Esophagus squamous epithelium (tissue), 5 donors: ENCODE measurements at places on chromosomes 3 and 15.

DNA sequence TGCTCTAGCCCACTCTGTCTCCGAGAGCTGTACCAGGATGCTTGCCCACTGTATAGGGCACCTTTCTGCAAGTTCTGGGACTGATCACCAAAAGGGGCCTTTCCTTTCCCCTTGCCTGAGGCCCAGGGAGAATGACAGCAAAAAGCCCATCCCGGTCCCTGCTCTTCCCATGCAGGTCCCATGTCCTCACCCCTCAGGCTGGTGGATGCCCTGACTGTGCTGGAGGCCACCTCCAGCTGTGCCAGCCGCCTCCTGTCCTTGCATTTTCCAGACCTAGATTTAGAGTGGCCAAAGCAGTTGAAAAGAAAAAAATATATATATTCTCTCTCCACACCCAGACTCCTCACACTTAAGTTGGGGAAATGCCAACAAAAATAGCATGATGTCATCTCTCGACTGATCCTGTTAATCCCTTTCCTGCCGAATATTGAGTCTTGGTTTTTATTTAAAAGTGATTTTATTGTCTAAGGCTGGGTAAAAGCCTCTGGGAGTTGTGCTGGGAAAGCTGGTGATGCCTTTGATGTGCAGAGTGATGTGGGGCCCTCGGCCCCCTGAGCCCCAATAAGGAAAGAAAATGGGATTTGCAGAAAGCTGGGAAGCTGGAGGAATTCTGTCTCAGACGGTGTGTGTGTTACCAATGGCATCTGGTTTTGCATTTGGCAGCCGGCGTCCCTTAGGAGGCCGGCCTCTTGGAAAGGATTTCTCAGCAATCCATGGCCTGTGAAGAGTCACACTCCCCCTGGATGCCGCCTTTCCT, 29.3 kb upstream of the TPM1 start:
- H3K36me3 ChIP-seq, result no peaks in the 10 kb centered on the region
- H3K27me3 ChIP-seq, result no peaks in the 10 kb centered on the region
- no peak overlapping the region for H3K4me3 ChIP-seq

- peak overlapping the region; percentile 92 for H3K27ac ChIP-seq
- peaks cover 18% of the 10 kb centered on the region for H3K4me1 ChIP-seq
- no peaks in the 10 kb centered on the region for H3K27me3 ChIP-seq
- no peaks in the 10 kb centered on the region for H3K36me3 ChIP-seq
Observed at GRCh38 chr15:56887782-56888438, 30.5 kb upstream of the TCF12 start.

DNA sequence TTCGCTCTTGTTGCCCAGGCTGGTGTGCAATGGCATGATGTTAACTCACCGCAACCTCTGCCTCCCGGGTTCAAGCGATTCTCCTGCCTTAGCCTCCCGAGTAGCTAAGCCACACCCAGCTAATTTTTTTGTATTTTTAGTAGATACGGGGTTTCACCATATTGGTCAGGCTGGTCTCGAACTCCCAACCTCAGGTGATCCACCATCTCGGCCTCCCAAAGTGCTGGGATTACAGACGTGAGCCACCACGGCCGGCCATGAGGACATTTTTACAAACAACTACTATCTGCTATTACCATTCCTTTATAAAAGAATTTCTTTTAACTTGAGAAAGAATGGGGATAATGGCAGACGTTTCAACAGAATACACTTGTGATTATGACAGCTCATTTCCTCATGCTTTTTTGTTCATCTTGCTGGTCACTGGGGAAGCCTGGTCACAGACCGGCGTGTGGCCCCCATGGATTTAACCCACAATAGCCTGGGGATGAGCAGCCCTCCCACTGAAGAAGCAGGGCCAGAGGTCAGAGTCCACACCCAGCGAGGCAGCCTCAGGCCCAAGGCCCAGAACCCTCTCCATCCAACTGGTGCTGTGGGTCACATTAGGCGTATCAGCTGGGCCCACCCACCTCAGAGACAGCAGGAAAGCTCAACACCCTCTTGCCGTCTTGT, 112.0 kb downstream of the LIPC start:
- H3K27ac ChIP-seq, result no peak overlapping the region
- no peaks in the 10 kb centered on the region for H3K27me3 ChIP-seq
- no peaks in the 10 kb centered on the region for H3K36me3 ChIP-seq
- no peak for DNase-seq

- no peaks in the 10 kb centered on the region for H3K36me3 ChIP-seq
- H3K27ac ChIP-seq, result no peak overlapping the region
- H3K4me3 ChIP-seq, result no peak overlapping the region
- H3K27me3 ChIP-seq, result no peaks in the 10 kb centered on the region
- DNase-seq, result no peak
Observed at GRCh38 chr3:36512555-36512954, 132.3 kb downstream of the STAC start.

- no peaks in the 10 kb centered on the region for H3K27me3 ChIP-seq
- peak within 1 kb of the TSS; percentile 67 for H3K4me3 ChIP-seq
- peak within 1 kb of the TSS; percentile 57 for H3K27ac ChIP-seq
- peaks cover 5% of the 10 kb centered on the region for H3K4me1 ChIP-seq
Observed at GRCh38 chr15:47717036-47717612, at the start of gene SEMA6D. Gene SEMA6D, plus strand, starts transcription at chr15:47717505. Its CDS starts 42,294 bp downstream, at chr15:47759799.

DNA sequence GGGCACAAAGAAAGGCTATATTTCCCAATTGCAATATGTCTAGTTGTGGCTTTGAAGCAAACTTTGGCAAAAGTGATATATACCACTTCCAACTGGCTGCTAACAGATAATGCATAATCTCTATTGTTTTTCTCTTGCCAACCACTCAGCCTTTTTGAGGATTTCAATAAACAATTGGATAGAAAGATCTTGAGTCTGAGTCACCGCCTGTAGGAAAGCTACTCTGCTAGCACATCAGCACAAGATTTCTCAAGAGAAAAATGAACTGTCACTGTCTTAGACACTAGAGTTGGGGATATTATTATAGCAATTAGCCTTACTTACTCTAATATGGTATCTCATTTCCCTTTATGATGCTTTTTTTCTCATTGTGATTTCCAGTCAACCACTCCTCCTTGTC, 119.7 kb downstream of the SST start:
- H3K27ac ChIP-seq, result no peak overlapping the region
- no peaks in the 10 kb centered on the region for H3K4me1 ChIP-seq
- no peak overlapping the region for H3K4me3 ChIP-seq
- no peak for DNase-seq

DNA sequence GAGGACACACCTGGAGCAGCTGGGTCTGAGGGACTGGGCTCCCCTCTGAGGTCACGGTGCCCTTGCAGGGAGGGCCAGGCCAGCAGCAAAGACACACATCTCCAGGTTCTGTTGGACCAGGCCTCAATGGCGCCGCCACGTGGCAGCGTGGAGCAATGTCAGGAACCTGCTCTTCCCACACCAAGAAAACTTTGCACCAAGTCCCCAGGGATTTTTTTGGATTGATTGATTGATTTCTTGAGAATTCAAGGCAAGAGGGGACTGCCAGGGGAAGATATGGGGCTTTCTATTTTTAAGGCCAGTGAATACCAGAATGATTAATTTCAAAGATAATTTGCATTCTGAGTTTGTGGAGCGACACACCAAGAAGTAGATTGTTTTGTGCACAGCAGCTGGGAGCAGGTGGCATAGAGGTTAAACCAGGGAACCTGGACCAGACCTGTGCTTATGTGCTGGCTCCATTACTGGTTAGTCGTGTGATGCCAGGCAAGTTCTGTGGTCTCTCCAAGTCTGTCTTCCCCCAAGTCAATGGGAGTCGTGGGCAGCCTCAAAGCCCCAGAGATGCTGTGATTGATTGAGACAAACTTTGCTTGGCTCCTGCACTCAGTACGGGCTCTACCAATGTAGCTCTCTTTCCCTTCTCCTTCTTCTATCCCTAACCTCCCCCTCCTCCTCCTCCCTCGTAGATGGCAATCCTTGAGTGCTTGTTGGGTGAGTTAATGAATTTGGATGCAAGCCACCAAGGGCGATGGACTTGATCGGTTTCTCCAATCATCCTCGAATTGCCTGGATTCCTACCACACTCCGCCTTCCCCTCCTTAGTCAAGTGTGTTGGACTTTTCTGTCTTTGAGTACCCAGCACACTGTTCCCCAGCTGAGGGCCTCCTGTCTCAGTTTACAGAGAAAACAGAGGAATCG, 96.2 kb upstream of the TRPM1 start:
- H3K36me3 ChIP-seq, result no peaks in the 10 kb centered on the region
- H3K4me3 ChIP-seq, result no peak overlapping the region
- peaks cover 11% of the 10 kb centered on the region for H3K4me1 ChIP-seq
- DNase-seq, result no peak

DNA sequence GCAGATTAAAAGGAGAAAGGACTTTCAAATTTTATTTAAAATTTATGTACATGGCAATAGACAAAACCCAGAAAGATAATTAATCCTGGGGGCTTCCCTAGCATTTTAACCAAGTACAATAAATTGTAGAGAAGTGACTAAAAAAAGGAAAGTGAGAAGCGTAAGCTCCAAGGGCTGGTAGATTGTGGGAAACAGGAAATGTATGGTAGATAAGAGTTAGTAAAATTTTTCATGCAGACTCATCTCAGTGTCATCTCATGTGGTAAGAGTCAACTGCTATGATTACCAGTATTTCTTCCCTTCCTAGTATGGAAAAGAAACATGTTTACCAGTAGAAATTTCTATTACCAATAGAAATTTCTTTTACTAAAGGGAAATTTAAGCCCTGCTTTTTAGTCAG, 464.3 kb upstream of the AGTR1 start:
- DNase-seq, result no peak
- H3K4me3 ChIP-seq, result no peak overlapping the region
- no peak overlapping the region for H3K27ac ChIP-seq
- H3K27me3 ChIP-seq, result no peaks in the 10 kb centered on the region
- no peaks in the 10 kb centered on the region for H3K4me1 ChIP-seq

GRCh38 chr3:173380681-173381080, 16.9 kb upstream of the NLGN1 start:
- H3K27ac ChIP-seq, result no peak overlapping the region
- no peaks in the 10 kb centered on the region for H3K4me1 ChIP-seq
- H3K4me3 ChIP-seq, result no peak overlapping the region
- no peaks in the 10 kb centered on the region for H3K36me3 ChIP-seq
- no peak for DNase-seq
